EL (cell line): ENCODE measurements at places on chromosomes 13 and 19.

GRCh38 chr19:38557205-38557799 is 60.5 kb downstream of the MAP4K1 start:
- DNase-seq, result no peak

DNA sequence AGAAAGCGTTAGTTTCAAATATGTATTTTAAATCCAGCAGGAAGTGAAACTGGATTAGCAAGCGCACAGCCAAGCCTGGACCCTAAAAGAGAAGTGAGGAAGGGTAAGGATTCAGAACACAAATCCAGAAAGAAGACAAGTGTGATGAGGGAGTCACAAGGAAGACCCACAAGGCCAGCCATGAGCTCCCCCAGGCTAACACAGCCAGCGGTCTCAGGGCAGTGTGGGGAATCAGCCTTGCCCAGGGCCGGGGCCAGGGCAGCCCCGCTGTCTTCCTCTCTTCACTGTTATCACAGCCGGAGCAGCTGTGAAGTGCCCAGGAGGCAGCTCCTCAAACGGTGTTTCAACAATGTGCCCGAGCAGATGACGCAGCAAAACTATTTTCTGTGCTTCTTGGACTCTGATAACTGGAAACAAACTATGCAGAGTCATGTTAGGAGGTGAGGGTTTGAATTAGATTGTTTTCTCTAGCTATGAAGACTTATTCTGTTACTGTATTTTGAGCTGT is 12.2 kb upstream of the CDC16 start:
- no peak for DNase-seq

DNA sequence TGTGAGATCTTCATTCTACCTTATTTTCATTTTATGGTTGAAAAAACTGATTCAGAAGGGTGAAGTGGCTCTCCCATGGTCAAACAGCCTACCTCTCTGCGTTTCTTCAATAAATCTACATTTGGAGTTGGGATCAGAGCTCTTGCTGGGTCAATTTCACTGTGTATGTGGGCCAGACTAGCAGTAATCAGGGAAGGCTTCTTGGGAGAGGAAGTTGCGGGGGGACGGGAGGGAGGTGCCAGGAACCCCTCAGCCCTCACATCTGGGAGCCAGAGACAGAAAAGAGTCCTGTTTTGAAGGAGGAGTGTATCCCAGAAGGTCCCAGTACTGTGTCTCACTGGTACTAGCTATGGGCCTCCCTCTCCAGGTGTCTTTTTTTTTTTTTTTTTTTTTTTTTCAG is 934 bp downstream of the KXD1 start:
- DNase-seq, result no peak

- no peak for DNase-seq
Observed at GRCh38 chr13:112748947-112749735, 59.3 kb downstream of the ATP11A start.
